ENCODE measurements at places on chromosomes 6 and 20.

GRCh38 chr6:83429857-83430610 is 817 bp downstream of the ME1 start:
- DNase-seq, result peak; percentile 40

DNA sequence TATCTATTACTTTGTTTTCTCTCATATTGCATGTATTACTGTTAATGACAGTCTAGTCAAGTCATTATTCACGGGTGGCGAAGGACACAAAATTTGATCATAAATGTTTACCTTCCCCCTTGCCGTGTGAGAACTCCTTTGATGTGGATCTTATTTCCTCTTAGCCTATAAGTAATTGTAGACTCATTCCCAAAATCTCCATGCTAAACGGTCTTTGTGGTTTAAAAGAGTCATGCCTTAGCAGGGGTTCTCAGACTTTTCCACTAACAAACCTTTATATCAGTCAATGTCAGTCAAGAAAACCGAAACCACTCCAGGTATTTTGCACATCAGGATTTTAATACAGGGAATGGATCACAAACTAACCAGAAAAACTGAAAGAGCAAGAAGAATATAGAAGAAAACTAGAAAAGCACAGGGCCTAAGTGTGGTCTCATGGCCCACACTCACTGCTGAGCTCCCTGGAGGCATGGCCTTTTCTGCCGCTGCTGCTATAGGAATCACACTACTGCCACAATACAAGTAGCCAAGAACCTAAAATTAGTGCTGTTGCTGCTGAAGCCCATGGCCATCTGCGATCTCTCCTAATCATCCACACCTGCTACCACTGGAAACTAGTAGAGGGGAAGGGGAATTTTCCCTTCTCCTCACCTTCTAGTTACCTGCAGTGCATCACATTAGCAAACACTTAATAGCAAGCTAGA is 186.0 kb upstream of the POU3F2 start:
- DNase-seq, result no peak

DNA sequence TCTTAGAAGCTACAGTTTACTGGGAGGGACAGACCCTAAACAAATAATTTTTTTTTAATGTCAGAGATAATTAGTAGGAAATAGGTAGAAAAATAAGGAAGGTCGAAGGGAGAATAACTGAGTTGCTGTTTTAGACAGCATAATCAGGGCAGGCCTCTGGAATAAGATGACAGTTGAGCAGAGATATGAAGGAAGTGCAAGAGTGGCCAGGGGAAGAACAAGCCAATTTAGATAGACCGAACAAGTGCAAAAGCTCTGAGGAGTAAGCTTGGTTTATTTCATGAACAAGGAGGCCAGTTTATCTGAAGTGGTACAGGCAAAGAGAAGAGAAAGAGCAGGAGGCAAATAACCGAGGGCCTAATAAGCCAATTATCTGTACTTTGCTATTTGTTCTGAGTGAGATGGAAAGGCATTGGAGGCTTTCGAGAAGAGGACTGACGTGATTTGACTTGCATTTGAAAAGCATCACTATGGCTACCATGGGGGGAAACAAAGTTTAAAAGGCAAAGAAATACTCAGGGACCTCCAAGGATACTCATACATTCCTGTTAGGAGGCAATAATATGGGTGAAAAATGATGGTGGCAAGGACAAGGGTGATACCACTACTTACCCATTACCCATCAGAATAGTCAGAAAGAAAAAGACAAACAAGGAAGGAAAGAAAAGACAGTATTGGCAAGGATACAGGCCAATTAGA is 19.7 kb downstream of the PROCR start:
- no peak for DNase-seq

DNA sequence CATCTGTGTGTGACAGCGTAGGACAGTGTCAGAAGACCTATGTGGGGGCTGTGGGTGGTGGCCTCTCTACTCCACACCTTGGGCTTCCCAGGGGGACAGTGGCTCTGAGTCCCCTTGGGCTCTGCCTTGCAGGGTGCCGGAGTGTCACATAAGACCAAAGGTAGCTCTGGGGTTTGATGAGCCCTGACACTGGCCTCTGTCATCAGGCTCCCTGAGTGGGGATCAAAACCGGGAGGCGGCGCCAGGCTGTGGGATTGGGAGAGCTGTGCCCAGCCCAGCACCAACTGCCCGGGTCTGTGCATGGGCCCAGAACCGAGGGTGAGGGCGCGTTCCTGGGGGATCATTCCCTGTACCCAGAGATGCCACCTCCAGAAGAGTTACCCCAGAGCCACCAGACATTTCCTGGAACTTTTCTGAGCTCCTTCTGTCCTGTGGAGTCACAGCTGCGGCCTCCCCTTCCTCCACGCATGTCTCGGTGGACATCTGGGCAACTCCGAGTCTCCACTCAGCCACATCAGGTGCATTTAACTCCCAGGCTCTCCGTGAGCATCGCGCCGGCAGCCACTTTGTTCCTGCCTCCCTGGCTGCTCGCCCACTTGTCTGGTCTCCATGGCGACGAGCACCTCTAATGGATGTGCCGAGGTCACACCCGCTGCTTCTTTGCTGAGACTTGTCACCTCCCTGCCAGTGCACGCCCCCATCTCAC is 94.7 kb downstream of the TMEM242 start:
- no peak for DNase-seq

GRCh38 chr6:110509617-110510241 is 33.3 kb upstream of the SLC22A16 start:
- DNase-seq, result peak; percentile 85

DNA sequence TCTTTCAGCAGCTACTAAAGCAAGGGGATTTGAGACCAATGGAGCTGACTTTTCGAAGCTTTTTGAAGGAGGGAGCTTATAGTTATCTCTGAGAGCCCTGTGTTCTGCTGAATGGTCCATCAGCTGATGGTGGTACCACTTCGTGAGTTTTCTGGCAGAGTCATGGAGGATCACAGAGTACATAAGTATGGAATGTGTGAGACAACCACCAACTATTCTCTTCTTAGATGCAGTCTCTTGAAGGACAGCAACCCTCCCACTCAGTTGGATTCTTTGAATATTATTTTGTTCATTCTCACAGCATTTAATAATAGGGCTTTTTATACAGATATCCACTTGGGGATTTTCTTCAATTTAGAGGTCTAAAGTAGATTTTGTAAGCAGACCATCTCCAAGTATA is 75.3 kb downstream of the ELOVL2 start:
- peak; percentile 69 for DNase-seq

- DNase-seq, result no peak
These were observed 44.6 kb downstream of the SLC24A3 start for GRCh38 chr20:19256906-19257595.

- no peak for DNase-seq
These were observed 67.8 kb downstream of the SMAP1 start for GRCh38 chr6:70735513-70735912.

DNA sequence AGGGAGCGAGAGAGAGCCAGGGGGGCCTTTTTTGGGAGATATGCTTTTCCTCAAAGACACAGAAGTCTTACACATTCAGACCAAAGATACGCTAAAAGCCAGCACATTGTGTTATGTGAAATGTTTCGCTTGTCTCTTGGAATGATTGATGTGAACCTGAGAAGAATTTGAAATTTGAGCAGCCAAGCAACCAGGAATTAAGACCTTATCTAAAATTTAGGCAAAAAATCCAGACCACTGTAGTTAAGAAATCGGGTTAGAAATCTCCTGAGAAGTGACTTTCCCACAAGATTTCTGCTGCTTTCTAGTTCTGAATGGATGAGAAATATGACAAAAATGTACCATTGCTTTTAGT is 223.2 kb upstream of the GMDS start:
- peak; percentile 20 for DNase-seq

GRCh38 chr6:89793586-89793985 is 26.0 kb downstream of the MDN1 start:
- no peak for DNase-seq

- DNase-seq, result no peak
These were observed 9.9 kb upstream of the ASXL1 start for GRCh38 chr20:32348207-32348606.

DNA sequence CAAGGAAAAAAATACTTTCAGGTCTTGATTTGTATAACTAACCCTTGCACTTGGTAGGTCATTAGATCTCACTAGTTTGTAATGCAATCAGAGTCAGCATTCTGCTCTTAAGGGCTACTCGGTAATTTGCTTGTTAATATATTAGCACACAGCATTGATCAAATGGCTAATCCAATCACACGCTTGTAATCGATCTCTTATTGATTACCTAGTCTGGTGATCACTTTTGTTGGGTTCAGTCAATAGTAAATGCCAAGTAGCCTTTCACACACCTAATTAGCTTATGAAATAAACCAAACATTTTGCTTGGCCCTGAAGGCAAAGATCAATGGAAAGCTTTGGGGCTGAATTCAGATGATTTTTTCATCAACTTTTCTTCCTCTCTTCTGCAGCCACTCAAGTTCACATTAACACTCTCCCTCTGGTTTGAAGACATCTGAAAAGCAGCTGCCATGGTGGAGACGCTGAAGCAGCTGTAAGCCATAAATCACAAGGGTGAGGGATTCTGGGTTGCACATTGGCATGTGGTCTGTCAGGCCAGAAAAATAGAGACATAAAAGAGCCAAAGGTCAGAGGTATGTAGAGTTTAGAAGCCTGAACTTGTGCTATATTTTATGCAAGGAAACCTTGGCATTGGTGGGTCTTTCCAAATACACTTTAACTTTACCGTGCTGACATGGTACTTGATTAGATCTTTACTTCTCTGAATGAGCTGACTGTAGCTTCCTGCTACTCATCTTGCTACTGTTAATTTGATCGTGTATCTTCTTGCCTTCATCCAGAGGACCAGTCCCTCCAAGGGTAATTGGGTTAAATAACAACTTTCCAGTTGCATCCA is 234.4 kb downstream of the SIM1 start:
- DNase-seq, result peak; percentile 63

DNA sequence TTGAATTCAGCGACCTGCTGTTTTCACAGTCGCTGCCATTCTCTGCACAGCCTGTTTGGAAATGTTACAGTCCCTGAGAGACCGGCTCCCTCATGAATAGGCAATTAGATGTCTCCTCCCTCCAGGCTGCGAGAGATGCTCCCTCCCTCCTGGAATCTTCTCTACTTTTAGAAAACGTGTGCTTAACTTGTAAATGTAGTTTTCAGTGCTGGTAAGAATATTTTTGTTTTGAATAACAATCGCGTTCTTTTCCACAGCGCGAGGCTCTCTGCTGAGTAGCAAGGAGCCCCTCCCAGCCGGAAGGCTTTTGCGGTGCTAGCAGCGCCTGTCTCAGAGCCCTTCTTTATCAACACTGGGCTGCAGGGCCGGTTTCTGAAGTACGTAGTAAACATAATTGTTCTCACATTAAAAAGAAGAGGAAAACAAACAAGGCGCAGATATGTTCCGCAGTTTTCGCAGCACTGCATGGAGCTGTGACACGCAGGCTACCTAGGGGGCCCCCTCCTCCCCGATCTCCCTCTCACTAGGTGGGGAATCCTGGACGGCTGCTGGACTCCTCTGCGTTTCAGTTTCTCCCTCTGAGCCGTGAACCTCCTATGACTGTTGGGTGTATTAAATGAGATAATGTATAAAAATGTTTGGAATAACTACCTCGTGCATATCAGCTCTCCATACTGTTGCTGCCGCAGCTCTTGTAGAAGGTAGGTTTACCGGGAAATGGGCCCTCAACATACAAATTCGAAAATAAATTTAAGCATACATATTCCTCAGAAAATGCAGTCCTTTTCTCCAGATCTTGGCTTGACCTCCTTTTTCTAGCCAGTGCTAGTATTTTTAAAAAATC is 79.0 kb upstream of the SPACA1 start:
- peak; percentile 6 for DNase-seq

DNA sequence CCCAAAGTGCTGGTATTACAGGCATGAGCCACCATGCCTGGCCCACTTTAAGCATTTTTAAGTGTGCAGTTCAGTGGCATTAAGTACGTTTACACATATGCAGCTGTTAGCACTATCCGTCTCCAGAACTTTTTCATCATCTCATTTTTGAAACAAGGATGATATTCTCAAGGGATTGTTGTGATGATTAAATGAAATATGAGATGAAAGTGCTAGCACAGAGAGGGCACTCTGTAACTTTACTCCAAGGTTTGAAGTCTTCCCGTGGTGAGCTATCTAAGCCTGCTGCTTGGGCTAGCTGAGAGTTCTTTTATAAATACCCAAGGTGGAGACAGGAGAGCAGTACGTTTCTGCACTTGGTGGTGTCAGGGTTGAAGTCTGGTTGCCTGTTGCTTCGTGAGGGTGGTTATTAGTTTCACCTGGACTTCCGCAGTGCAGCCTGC is 6.6 kb downstream of the TM9SF4 start:
- peak; percentile 8 for DNase-seq

DNA sequence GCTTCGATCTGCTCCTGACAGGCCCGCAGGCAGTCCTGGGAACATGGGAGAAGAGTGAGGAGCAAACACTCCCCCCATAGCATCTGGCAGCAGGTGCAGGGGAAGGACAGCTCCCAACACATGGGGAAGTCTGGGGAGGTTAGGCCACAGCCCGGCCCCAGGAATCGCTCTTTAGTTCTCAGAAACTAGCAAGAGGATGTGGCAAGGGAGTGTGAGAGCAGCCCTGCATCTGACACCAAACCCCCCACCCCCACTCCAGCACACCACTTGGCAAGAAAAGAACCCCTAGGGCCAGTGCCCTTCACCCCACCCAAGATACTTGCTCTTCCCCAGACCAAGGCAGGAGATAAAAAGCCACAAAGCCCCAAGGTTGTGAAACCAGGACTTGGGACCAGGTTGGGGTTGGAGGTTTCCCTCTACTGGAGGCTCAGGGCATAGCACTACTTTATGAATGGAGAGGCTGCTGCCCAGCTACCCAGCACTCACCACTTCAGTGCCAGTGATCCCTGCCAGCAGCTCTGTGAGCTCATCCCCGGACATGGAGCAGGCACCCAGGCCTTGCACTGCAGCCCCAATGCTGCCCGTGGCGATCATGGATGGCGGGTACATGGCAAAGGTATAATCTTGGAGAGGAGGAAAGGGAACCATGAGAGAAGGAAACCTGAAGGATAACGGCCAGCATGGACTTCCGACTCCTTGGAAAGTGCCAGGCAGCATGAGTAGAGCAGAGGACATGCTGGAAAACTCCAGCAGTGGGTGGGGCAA is 5.4 kb downstream of the CCND3 start:
- peak; percentile 79 for DNase-seq

DNA sequence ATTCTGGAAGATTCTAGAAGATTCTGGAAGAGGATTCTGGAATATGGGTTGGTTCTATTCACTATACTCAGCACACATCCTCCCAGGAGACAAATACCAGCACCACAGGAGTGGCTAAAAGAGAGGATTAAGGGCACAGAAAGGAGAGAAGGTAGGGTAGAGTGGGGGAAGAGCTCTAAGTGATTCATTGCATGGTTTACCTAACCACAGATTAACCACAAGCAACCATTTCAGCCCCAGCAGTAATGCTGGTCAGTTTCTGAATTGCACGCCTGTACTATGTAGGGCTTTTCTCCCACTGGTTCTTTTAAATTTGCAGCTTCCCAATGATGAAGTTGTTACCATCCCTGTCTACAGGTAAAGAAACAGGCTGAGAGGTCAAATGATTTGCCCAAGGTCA is 192.7 kb upstream of the PMEPA1 start:
- DNase-seq, result peak; percentile 81

Data from fibroblast of skin of abdomen (primary cell).